Mesendoderm (in vitro differentiated cells): ENCODE measurements at places on chromosomes 11 and 22.

- no peak overlapping the region for H3K4me3 ChIP-seq
- no peak overlapping the region for H3K27ac ChIP-seq
- peak; percentile 88 for DNase-seq
- H3K4me1 ChIP-seq: peaks cover 7% of the 10 kb centered on the region
- H3K36me3 ChIP-seq: no peaks in the 10 kb centered on the region
Observed at GRCh38 chr11:120254788-120255518, 15.0 kb downstream of the POU2F3 start.

DNA sequence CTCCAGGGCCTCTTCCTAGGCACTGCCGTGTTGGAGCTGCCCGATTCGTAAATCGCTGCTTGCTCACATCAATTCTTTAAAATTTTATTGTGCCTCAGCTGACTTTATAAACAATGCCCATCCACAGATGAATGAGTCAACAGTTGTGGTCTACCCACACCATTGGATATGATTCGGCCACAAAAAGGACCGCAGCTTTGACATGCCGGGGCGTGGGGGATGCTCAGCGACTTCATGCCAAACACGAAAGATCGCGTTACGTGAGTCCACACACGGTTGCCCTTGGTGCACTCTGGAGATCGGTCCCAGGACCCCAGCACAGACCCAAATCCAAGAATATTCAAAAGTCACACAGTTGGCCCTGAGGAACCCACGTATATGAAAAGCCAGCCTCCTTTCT is 195.7 kb downstream of the CTTN start:
- no peaks in the 10 kb centered on the region for H3K27me3 ChIP-seq
- DNase-seq: no peak
- no peak overlapping the region for H3K4me3 ChIP-seq
- H3K4me1 ChIP-seq: no peaks in the 10 kb centered on the region
- no peaks in the 10 kb centered on the region for H3K36me3 ChIP-seq

DNA sequence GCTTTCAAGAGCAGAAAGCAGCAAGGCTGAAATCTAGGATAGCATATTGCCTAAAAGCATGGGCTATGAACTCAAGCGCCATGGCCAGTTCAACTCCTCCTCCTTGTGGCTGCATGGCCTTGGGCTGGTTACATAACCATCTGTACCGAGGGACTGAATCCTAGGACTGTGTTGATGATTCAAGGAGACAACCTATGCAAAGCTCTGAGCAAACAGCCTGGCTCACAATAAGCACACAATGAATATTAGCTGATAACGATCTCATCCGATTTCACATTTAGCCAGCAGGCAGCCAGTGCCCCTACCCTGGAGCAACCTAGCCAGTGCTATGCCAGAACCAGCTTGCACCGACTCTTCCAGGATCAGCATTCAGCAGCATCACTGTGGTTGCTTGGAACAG is 698.4 kb downstream of the TBC1D22A start:
- DNase-seq: no peak
- H3K4me1 ChIP-seq: no peaks in the 10 kb centered on the region
- no peaks in the 10 kb centered on the region for H3K27me3 ChIP-seq
- H3K4me3 ChIP-seq: peak overlapping the region; percentile 15

- no peaks in the 10 kb centered on the region for H3K36me3 ChIP-seq
- no peaks in the 10 kb centered on the region for H3K27me3 ChIP-seq
- H3K4me1 ChIP-seq: peaks cover 4% of the 10 kb centered on the region
- no peak overlapping the region for H3K4me3 ChIP-seq
- H3K27ac ChIP-seq: no peak overlapping the region
Observed at GRCh38 chr11:44029977-44030911, 17.5 kb upstream of the ACCSL start.

DNA sequence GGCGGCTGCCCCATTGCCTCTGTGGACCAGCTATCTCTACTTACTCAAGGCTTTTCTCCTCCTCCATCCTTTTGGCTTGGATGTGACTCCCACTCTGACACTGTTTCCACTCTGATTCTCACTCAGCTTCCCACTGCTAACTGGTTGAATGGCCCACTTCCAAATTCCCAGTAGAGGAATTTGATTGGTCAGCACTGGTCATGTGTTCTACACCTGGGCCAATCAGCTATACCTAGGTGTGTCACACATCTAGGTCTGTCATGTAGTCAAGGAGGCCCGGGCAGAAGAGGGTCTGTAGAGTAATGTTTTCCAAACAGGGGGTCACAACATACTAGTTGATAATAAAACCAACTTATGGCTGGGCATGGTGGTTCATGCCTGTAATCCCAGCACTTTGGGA is 53.3 kb downstream of the TPBGL start:
- H3K36me3 ChIP-seq: no peaks in the 10 kb centered on the region
- no peak overlapping the region for H3K4me3 ChIP-seq
- H3K27me3 ChIP-seq: no peaks in the 10 kb centered on the region
- H3K27ac ChIP-seq: no peak overlapping the region
- DNase-seq: no peak

DNA sequence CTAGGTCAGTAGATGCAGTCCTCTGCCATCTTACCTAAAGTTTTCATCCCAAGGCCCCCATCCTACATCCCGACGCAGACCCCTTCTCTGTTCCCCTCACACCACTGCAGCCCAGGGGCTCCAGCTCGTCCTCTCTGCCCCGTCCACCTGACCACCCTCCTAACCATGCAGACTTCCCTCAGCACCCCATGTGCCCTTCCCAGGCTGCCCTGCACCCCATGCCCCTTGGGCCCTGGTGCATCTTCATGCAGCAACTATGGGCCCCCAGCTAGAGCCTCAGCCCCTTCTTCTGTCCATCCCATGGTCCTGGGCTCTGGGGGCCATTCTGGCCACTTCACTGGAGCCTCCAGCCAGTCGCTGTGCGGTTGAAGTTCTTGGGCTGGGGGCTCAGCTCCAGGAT is 2.9 kb downstream of the PRR33 start:
- no peak for DNase-seq
- H3K4me3 ChIP-seq: no peak overlapping the region
- H3K4me1 ChIP-seq: no peaks in the 10 kb centered on the region
- no peaks in the 10 kb centered on the region for H3K36me3 ChIP-seq
- no peak overlapping the region for H3K27ac ChIP-seq

GRCh38 chr22:19393704-19394103 is 37.8 kb downstream of the HIRA start:
- no peak overlapping the region for H3K4me3 ChIP-seq
- no peak overlapping the region for H3K27ac ChIP-seq
- H3K36me3 ChIP-seq: peaks cover 16% of the 10 kb centered on the region
- H3K27me3 ChIP-seq: no peaks in the 10 kb centered on the region
- no peaks in the 10 kb centered on the region for H3K4me1 ChIP-seq

DNA sequence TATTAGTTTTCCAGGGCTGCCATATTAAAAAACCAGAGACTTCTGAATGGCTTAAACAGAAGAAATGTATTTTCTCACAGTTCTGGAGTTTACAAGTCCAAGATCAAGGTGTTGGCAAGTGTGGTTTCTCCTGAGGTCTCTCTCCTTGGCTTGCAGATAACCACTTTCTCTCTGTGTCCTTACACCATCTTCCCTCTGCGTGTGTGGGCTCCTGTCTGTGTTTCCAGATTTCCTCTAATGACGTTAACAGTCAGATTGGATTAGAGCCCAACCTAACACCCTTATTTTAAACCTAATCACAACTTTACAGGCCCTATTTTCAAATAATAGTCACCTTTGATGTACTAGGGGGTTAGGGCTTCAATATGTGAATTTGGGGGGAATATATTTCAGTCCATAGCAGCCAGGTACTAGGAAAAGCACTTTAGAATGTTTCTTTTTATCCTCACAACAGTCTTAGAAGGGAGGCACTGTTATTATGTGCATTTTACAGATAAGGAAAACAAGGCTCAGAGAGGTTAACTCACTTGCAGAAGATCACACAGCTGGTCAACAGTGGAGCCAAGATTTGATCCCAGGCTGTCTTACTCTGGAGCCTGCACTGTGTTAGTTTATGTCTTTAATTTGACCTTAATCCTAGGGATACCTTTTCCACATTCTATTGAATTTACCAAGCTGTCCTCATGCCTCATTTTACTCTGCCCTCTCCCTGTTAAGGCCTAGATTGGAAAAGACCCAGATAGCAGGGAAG is 116.4 kb upstream of the CRYBB3 start:
- no peaks in the 10 kb centered on the region for H3K36me3 ChIP-seq
- no peak overlapping the region for H3K4me3 ChIP-seq
- H3K27me3 ChIP-seq: no peaks in the 10 kb centered on the region
- no peak for DNase-seq
- no peak overlapping the region for H3K27ac ChIP-seq

DNA sequence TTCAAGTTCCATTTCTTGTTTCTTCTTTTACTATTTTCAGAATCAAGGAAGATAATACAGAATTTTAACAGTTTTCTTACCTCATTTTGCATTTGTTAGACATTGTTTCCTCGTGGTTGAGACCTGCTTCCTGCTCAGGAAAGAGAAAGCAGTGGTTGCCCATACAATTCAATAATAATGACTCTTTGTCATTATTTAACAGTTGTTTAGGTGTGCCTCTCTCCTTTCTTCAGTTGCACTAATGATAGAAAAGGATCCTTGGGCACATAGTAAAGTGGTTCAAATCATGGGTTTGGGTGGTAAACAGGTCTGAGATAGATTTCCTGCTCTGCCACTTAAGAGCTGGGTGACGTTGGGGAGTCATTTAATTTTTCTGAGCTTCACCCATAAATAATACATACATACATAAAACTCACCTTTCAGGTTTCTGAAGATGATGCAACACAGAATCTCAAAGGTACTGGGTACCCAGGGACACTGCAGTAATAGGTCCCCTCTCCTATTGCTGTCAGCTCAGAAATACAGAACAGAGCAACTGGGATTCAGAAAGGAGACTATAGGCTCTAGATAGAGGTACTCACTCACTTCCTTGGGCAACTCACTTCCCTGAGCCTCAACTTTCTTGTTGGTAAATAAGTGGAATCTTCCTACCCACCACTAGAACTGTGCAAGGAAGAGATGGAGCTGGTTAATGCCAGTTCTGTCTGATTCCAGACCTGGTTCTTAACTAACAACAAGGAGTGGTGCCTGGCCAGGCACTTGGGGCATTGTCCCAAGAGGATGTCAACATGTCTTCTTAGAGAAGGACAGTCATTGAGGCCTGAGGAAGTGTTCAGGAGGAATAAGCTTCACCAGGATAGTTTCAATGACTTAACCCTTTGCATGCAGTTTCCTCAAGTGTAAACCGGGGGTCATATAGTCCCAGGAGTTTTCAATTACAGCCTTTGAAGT is 34.9 kb downstream of the CD44 start:
- no peak overlapping the region for H3K27ac ChIP-seq
- no peak for DNase-seq
- H3K36me3 ChIP-seq: no peaks in the 10 kb centered on the region
- H3K27me3 ChIP-seq: no peaks in the 10 kb centered on the region

DNA sequence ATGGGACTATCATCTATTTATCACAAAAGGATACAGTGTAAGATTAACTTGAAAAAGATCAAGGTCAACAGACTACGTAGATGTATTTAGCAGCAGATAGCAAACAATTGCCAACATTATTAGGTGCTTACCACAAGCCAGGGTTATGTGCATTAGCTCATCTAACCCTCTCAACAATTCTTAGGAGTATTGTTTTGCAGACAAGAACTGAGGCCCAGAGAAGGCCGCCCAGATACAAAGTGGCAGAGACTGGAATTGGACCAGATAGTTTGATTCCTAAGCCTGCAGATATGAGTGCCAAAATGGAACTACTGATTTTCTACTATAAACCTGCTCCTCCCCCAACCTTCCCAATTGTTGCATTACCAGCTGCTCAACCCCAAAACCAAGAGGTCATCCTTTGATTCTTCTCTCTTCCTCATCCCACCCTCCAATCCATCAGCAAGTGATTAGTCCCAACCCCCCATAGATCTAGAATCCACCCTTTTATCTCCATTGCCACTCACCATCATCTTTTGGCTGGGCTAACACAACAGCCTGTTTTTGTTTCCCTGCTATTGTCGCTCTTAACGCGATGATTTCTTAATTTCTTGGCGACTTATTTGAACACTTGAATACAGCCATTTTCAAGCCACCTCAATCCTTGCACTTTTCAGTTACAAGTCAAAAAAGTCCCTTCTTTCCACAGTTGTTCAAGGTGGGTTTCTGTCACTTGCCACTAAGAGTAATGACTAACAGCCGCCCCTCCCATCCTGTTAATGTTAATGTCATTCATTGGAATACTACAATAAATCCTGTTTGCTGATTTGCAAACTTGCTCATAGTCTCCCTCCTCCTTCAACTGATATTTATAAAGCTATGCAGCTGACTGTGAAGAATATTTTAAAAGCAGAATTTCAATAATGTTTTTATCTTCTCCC is 2.7 kb downstream of the TMEM123 start:
- no peak for DNase-seq
- no peak overlapping the region for H3K27ac ChIP-seq
- H3K27me3 ChIP-seq: no peaks in the 10 kb centered on the region
- no peaks in the 10 kb centered on the region for H3K36me3 ChIP-seq

DNA sequence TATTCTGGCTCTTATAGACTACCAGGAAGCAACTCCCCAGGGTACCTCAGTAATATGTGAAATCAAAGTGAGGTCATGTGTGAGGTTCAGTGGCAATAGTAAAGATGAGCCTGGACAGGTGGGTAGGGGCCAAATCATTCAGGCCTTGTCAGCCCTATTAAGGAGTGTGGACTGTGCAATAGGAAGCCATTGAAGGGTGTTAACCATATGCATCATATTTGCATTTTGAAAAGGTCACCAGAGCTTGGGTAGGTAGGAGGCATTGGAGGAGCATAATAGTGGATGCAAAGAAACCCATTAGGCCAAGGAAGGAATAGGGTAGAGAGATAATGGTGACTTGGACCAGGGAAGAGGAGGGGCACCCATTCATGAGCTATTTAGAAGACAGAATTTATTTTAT is 8.4 kb upstream of the MRPL11 start:
- no peaks in the 10 kb centered on the region for H3K27me3 ChIP-seq
- H3K4me3 ChIP-seq: no peak overlapping the region
- H3K27ac ChIP-seq: no peak overlapping the region

DNA sequence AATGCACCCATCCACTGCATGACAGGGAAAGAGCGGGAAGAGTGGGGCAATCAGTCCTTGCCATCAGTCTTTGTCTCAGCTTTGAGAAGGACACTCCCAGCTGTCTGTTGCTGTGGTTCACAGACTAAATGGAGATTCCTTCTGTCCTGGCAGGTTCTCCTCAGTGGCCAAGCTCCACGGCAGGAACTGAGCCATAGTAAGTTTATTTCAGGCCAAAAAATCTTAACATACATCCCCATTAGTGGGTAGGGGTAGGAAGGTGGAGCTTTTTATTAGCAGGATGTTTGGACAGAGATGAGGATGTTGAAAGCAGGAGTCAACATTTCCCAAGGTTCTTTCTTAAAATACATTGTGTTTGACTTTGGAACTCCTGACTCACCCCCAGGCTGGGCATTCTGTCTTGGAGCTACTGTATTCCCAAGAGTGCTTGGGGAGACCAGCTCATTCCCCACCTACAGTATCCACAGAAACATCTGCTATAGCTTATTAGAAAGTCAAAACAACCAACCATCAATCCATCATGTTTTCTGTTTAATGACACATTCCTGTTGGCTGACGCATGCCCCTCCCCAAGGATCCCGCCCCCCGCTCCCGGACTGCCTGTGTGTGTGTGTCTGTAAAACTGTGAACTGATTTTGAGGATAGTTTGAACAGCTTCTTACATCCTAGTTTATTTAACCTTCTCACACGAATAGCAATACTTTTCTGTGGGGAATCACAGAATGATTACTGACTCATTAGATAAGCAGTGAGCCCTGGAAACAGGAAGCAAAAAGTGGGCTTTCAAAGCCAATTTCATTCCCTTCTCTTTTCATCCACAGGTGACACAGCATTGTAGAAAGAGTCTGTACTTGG is 109.5 kb downstream of the CCDC81 start:
- no peak overlapping the region for H3K4me3 ChIP-seq
- H3K27ac ChIP-seq: no peak overlapping the region
- no peaks in the 10 kb centered on the region for H3K27me3 ChIP-seq
- no peaks in the 10 kb centered on the region for H3K36me3 ChIP-seq
- peaks cover 3% of the 10 kb centered on the region for H3K4me1 ChIP-seq

- H3K27me3 ChIP-seq: no peaks in the 10 kb centered on the region
- H3K4me3 ChIP-seq: no peak overlapping the region
- no peak overlapping the region for H3K27ac ChIP-seq
- DNase-seq: peak; percentile 94
- peaks cover 6% of the 10 kb centered on the region for H3K4me1 ChIP-seq
Observed at GRCh38 chr22:48492366-48493320, 1335.0 kb downstream of the BRD1 start.
